ENCODE measurements at places on chromosomes 3 and 15.

DNA sequence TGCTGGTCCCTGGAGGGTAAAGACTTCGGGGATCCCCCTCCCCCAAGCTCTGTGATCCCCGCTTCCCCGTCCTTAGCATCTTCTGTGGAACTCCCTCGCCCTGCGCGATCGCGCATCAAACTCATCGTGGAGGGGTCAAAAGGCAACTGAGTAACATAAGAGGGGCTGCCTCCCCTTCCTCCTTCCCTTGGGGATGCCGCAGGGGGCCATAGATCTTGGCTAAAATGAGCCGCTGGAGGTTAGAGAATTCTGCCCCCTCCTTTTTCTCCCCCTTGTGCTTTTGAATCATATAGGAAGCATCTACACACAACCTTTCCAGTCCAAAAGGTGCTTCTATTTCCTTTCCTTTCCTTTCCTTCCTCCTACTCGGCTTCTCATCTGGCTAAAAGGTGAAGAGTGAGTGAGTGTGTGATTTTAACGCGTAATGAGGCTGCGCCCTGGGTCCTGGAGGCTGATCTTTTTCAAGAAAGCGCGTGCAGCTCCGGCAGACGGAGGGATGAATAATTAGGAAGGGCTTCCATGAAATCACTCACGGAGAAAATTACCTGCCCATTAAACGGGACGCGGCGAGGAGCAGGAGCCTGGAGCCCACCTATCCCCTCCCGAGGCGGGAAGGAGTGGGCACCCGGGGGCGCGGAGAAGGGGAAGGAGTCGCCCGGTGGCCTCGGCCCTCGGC is 831 bp upstream of the ROBO2 start:
- DNase-seq: no peak

- no peak for DNase-seq
Observed at GRCh38 chr3:57892423-57892822, 115.8 kb upstream of the FLNB start.

DNA sequence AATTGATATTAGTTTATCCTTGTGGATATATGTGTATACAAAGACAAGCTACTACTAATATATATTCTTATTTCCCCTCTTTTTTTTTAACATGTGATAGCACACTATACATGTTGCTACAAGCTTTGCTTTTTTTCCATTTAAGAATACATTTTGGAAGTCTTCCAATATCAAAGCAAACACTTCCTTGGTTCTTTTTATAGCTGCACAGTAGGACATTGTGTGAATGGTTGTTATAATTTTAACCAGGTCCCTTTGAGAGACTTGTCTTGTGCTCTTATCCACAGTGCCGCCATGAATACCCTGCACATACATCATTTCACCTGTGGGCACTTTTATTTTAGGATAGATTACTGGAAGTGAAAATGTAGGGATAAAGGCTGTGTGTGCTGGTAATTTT is 88.7 kb downstream of the CACNA2D3 start:
- DNase-seq: no peak

GRCh38 chr3:171561596-171562323 is 101.6 kb upstream of the TNIK start:
- no peak for DNase-seq

GRCh38 chr3:37511463-37511920 is 337.1 kb upstream of the LRRFIP2 start:
- DNase-seq: no peak

- no peak for DNase-seq
Observed at GRCh38 chr3:12574661-12575060, 17.8 kb downstream of the MKRN2 start.

- no peak for DNase-seq
Observed at GRCh38 chr3:25555695-25556437, 108.8 kb downstream of the TOP2B start.

GRCh38 chr3:101391413-101391950 is 71.1 kb upstream of the IMPG2 start:
- no peak for DNase-seq

DNA sequence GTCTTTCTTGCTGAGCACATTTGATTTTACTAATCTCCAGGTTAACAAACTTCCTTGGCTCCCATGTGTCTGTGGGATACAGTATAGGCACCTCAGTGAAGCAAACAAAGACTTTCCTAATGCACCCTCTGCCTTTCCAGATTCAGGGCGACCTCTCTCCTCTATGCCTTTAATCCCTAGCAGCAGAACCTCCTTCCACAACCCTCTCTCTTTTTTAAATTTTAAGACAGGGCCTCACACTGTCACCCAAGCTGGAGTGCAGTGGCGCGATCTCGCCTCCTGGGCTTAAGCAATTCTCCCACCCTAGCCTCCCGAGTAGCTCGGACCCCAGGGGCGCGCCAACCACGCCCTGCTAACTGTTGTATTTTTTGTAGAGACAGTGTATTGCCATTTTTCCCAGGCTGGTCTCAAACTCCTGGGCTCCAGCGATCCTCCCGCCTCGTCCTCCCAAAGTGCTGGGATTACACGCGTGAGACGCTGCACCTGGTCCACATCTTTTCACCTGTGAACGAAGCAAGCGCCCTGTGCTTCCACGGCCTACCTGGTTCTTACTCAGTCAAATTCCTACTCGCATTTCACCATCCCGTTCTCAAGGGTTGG is 1.7 kb upstream of the HACD3 start:
- DNase-seq: no peak

DNA sequence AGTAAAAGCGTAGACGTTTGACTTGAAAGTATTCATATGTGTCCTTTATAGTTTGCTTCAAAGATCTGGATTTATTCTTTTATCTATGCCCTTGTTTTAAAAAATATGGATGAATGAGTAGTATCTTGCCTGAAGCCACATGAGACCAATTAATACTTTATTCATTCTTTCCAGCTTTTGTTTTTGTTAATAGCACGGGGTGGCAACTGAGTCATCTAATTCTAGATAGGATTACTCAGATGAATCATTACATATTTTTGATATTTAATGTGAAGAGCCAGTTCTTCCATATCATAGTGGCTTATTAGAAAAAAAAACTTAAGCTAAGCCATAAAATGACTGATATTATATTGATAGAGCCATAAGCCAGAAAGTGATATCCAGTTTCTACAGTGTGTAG is 121.9 kb downstream of the BBX start:
- no peak for DNase-seq

DNA sequence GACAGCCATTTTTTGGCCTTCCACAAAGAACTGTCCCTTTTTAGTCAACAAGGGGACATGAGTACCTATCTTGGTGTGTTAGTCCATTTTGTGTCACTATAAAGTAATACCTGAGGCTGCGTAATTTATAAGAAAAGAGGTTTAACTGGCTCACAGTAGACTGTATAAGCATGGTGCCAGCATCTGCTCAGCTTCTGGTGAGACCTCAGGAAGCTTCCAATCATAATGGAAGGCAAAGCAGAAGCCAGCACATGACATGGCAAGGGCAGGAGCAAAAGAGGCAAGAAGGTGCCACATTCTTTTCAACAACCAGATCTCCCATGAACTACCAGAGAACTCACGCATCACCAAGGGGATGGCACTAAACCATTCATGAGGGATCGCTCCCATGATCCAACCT is 66.1 kb upstream of the VGLL4 start:
- DNase-seq: no peak

GRCh38 chr3:138371070-138371965 is 22.9 kb downstream of the MRAS start:
- no peak for DNase-seq

DNA sequence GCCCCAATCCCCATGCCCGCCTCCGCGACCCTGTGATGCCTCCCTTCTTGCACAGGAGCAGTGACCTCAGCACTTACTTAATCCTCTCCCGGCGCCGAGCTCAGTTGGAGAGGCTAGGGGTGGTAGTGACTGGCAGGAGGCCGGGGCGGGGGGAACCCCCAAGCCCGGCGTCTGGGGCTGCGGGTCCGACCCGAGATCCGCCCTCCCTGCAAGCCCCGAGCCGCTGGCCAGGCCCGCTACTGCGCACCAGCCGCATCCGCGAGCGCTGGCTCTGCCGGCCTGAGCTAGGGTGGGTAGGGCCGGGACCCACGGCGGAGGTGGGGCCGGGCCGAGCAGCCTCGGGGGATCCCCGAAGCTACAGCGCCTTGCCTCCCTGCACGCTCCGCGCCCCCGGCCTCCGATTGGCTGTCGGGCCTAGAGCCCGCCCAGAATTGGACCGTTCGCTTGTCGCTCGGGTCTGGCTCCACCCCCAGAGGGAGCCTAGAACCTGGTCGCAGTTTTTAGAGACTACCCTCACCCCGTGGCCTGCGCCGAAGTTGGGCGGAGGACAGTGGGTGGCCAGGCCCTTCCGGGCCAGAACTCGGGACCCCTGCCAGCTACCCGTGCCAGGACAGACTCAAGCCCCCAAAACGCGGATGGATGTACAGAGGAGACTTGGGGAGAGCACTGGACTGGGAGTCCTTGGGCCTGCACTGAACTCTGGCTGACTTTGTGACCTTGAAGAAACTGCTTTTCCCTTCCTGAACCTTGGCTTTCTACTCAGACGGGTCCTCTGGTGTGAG is at the start of gene C3orf18:
Gene C3orf18 (minus strand): TSS at position 362 of the 782 bp plus-strand sequence. CDS start 2,048 bp downstream, outside the sequence.
- peak; percentile 89 for DNase-seq

DNA sequence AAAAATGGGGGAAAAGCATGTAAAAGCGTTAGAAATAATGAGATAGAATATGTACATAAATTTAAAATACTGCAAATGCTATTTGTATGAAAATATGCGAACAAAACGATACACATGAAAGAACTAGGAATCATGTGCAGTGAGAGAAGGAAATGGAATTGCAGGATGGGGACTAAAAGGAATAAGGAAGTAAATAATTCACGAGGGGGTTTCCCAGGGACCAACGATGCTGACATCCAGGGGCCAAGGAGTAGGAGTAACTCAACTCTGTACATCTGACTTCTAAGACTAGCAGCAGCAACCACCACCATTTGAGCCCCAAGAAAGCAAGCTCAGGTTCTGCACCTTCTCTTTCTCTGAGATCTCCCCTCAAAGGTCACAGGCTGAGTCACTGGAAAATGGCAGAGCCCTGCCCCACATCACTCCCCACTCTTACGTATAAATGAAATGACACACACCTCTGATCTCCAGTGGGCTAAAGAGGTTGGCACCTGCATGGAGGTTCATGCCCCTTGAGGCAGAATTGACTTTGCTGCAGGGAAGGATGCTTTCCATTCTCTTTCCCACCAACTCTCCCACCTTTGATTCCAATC is 100.0 kb upstream of the DLG1 start:
- DNase-seq: no peak

GRCh38 chr3:123816673-123817207 is 67.4 kb downstream of the MYLK start:
- DNase-seq: no peak

All from activated naive CD8-positive, alpha-beta T cell treated with anti-CD3 and anti-CD28 coated beads, Interleukin-2, amount 50 U/mL, for 16 hours (primary cell).